ENCODE measurements at places on chromosomes 3 and 15. TPM values are rescaled to one million over a fixed set of nuclear protein-coding genes. Genes with fewer than 3 reads are reported as not detected.

- no peak for DNase-seq
Observed at GRCh38 chr15:96627031-96627568, 296.6 kb downstream of the NR2F2 start.

DNA sequence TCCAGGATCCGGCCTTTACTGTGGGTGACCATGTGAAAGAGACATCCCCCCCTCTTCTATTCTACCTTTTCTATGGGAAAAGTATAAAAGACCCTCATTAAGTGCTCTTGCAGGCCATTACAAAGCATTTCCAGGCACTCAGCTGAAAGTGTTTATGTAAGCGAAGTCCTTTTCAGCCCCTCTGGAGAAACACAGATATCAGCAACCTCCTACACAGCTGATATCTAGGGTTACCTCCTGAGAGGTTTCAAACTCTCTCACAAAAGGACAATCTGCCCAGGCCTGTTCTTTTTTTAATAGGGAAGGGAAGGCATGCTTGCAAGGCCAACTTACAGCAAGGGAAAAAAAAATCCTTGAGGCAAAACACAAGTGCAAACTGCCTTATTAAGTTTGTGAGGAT, 12.6 kb downstream of the ETV5 start:
- no peak for DNase-seq

DNA sequence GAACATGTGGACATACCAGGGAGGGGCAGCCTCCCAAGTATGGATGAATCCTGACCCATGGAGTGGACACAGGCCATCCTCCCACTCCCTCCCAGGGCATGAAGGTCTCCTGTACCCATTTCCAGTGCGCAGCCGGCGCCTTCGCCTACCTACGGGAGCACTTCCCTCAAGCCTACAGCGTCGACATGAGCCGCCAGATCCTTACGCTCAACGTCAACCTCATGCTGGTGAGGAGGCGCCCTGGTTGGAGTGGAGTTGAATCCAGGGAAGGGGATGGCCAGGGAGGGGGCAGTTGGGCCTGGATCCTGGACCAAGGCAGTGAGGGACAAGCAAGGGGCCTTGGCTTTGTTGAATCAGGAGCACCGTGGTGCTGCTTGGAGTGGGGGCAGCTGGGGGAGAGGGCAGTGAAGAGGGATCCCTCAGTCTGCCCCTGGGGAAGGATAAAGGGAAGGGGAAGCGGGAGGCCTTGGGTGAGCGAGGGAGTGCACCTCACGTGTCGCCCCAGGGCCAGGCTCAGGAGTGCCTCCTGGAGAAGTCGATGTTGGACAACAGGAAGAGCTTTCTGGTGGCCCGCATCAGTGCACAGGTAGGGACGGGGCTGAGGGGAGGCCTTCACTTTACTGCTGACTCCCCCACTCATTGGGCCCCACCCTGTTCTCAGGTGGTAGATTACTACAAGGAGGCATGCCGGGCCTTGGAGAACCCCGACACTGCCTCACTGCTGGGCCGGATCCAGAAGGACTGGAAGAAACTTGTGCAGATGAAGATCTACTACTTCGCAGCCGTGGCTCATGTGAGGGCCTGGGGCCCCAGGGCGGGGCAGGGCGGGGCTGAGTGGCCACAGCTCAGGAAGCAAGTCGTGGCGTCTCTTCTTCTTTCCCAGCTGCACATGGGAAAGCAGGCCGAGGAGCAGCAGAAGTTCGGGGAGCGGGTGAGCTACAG, 25.3 kb downstream of the PTPN23 start:
- no peak for DNase-seq

GRCh38 chr3:194962056-194962455, 276.4 kb downstream of the FAM43A start:
- DNase-seq = no peak

P2RY1 gene
- total RNA-seq = 0.02 TPM

- no peak for DNase-seq
Observed at GRCh38 chr15:72827226-72827625, 43.7 kb upstream of the ADPGK start.

DNA sequence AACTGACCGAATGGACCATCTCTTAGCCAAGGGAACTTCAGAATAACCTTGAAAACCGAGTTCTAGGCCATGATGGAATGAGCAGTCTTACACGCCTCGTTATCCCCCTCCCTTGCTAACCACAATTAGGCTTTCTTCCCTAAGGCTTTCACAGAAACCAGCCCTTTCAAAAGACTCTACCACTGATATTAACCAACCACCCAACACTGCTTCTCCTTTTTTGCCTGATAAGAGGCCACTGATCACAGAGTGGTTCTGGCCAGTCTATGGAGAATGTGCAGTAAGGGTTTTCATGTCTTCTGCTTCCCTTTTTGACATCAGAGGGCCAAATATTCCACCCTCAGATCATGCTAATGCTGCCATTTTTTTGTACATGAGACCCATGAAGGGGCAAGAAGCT, 59.3 kb downstream of the MCF2L2 start:
- peak; percentile 12 for DNase-seq
